ENCODE measurements at places on chromosomes 1 and 21.

GRCh38 chr1:64474133-64474532, 4.2 kb downstream of the CACHD1 start:
- DNase-seq: no peak

- no peak for DNase-seq
Measured at GRCh38 chr1:220189750-220190347, 82.4 kb downstream of the RAB3GAP2 start.

GRCh38 chr1:241217516-241217915, 139.5 kb downstream of the RGS7 start:
- no peak for DNase-seq

DNA sequence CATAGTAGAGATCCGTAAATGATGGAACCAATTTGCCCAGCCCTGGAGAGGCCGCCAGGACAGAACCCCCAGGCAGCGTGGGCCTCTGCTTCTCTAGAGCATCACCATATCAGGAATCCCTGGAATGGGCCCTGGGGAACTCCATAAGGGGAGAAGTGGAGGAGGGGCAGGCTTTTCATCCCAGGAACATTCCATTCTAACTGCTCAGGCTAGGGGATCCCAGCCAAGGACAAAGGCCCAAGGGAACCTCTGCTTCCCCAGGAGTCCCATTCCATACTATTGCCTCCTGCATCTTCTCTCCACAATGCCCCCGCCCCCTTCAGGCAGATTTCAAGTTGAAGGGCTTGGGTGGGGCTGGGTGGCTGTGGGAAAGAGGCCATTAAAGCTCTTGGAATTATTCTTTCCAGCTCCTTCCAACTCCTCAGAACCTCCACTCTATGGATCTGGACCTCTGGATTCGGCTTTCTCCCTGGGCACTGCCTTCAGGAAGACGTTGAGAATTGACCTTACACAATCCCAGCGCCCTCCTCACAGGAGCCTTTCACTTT, 6.0 kb downstream of the TRNP1 start:
- no peak for DNase-seq

All from stimulated activated CD8-positive, alpha-beta memory T cell treated with anti-CD3 and anti-CD28 coated beads, Interleukin-2, amount 100 ng/mL, for 1 hour (primary cell).